ENCODE measurements at places on chromosomes 4 and X.
A peak's percentile ranks its signal among the peaks of the same experiment; 100 is the strongest.

- no peak for DNase-seq
Observed at GRCh38 chr4:7132249-7132648, 60.1 kb upstream of the SORCS2 start.

DNA sequence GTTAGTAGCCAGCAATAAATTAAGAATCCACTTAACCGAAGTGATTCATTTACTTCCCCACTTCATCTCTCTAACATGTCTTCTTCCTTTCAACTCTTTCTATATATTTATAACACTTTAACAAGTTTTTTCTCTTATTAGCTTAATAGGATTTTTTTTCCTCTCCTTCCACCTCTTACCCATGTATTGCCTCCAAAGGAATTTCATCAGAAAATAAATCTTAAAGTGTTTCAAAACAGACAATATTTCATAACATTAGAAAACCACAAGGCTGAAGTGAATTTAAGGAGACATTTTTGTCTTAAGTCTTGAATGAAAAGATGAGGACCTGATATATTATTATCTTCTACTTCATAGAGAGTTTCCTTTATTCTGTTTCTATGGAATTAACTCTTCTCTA, 101.5 kb downstream of the PDGFC start:
- DNase-seq, result no peak

- no peak for DNase-seq
Observed at GRCh38 chr4:171676555-171677215, 136.5 kb upstream of the GALNTL6 start.

- no peak for DNase-seq
Observed at GRCh38 chr4:82352825-82353366, 20.9 kb downstream of the HNRNPD start.

- DNase-seq, result no peak
Observed at GRCh38 chrX:154304846-154305245, 9.3 kb downstream of the TKTL1 start.

DNA sequence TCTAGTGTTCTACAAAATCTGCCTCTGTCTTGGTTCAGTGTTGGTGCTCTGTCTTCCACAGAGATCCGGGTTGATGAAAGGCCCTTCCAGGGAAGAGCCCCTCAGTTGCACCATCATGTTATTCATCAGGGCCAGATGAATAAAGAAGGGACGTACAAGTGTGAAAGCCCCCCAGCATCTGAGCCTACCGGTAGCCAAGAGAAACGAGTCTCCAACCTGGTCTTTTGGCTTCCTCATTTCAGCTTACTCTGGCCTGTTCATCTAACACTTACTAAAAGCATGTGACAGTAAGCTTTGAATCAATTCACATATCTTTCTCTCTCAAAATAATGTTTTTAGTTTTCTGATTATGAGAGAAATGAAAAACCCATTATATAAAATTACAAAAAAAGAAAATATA, 19.2 kb downstream of the MEPE start:
- no peak for DNase-seq

DNA sequence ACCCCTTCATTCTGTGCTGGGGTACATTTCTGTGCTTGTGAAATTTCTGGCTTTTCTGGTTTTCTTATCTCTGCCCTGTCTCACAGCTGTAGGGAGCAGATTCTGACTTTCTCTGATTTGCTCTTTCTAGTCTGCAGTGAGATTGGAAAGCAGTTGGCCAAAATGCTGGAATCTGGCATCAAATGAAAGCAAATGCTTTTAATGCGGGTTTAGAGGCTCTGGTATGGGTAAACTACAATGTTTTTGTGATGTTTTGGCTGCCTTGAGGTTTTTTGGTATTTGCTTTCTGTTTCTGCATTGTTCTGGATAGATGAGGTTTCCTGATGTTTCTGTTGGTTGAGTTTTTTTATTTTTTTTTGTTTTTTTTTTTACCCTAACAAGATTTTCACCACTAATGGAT, 23.8 kb downstream of the SMIM20 start:
- DNase-seq, result no peak

GRCh38 chr4:129682586-129682985, 586.6 kb downstream of the C4orf33 start:
- DNase-seq, result no peak

DNA sequence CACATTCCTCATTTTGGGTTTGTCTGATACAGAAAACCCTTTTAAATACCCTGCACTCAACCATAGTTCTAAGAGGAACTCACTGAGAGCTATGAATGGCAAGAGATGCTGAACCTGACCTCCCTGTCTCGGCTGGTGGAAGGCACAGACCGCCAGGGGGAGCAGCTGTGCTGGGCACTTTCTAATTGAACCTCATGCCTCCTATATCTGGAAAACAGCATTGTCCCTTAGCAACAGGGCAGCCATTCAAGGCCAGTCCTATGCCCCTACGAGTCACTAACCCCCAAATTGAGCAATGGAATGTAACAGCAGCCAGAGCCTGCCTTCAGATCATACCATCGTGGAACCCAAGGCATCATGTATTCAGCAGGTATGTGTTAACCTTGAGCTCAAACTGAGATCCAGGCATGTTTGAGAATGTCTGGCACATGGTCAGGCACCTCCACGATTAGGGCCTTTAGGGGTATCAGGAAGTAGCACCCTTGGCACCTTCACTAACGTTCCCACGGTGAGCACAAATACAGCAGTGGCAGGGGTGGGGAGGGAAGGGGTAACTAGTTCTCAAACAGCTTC, 5.1 kb downstream of the USP27X start:
- DNase-seq, result peak; percentile 3

- DNase-seq, result no peak
Observed at GRCh38 chr4:3177905-3178304, 71.1 kb upstream of the MSANTD1 start.

GRCh38 chr4:151014521-151015458, at the start of gene LRBA:
Gene LRBA, minus strand, starts transcription at chr4:151015284. Its CDS starts 642 bp downstream, at chr4:151014642.
- peak; percentile 42 for DNase-seq

GRCh38 chr4:187183346-187183745, 459.7 kb upstream of the FAT1 start:
- DNase-seq, result no peak
